CD4-positive, alpha-beta T cell treated with Interleukin-15 for 4 hours (primary cell): ENCODE measurements at places on chromosomes 12 and 14.
A peak's percentile ranks its signal among the peaks of the same experiment; 100 is the strongest.

DNA sequence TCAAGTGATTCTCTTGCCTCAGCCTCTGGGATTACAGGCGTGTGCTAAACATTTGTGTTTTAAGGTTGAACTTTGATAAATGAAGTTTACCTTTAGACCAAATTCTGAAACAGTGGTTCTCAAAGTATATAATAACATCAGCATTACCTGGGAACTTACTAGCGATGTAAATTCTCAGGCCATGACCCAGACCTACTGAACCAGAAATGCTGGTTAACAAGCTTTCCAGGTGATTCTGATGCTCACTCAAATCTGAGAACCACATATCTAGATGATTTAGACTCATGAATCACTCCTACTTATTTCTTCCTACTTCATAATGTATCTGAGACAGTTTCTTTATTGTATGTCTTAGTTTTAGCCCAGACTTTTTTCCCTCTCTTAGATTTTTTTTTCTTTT, 43.6 kb downstream of the RAD51B start:
- no peak for DNase-seq

DNA sequence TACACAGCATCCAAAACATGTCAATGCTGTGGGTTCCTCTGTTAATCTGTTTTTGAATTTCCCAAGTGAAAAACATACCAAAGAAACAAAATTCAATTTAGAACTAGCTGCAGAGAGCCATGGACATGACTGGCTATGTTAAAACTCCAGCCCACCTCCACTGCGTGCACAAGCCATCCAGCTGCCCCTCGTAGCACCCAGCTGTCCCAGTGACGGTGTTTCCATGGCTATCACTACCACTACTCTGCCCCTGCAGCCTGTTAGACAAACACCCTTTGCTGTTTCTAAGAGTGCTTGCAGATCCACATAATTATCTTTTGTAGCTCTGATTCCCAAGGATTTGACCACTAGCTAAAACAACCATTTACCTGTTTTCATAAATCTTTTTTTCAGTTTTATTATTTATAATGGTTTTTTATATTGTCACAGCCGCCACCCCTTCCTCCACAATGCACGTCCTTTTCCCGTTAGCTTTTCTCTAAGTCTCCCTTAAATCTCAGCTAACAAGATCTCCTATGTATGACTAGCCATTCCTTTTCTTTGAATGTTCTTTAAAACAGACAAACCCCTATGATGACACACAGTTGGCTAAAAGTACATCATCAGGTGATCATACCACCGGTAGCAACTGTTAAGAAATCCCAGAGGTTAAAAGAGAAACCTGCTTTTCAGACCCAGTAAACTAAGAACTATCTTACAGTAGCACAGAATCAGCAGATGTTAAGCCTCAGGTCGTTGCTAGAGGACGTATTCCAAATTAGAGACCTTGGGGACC, 37.8 kb upstream of the NAA30 start:
- DNase-seq: no peak

- DNase-seq: no peak
Observed at GRCh38 chr14:93308686-93309345, 24.0 kb downstream of the BTBD7 start.

DNA sequence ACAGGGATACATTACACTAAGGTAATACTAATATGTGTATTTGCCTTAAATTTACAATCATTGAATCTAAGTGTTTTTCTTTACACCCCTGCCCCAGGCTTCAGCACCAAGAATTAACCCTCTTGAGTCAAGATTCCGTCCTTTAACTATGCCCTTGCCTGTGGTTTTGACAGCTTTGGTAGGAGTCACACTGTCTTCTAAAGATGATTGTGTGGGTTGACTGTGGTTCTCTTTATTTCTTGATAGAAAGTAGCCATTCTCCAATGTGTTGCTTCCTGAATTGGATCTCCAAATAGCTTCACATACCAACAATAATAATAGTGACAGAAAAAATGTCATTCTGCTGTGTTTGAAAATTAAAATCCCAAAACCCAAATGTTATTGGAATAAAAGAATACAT, 3.6 kb downstream of the CLEC7A start:
- DNase-seq: no peak

- no peak for DNase-seq
Observed at GRCh38 chr12:56103823-56104108, 593 bp upstream of the PA2G4 start.

DNA sequence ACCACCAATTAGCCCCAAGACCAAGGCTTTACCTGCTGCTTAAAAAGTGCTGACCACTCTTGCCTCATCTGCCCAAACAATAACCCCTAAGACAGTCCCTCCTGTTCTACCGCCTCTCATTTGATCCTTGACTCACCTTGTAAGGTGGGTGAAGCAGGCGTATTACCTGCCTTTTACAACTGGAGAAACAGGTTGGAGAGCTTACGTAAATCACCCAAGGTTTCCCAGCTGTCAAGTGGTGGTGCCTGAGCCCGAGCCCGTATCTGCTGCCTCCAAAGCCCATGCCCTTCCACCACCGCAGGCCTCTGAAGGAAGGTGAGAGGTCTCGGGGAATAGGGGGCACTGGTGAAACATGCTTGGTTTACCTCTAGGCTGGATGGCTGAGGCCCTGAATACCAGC, 36.6 kb downstream of the MAX start:
- no peak for DNase-seq

- DNase-seq: peak; percentile 57
Observed at GRCh38 chr12:46071769-46072624, 81.6 kb upstream of the SCAF11 start.

DNA sequence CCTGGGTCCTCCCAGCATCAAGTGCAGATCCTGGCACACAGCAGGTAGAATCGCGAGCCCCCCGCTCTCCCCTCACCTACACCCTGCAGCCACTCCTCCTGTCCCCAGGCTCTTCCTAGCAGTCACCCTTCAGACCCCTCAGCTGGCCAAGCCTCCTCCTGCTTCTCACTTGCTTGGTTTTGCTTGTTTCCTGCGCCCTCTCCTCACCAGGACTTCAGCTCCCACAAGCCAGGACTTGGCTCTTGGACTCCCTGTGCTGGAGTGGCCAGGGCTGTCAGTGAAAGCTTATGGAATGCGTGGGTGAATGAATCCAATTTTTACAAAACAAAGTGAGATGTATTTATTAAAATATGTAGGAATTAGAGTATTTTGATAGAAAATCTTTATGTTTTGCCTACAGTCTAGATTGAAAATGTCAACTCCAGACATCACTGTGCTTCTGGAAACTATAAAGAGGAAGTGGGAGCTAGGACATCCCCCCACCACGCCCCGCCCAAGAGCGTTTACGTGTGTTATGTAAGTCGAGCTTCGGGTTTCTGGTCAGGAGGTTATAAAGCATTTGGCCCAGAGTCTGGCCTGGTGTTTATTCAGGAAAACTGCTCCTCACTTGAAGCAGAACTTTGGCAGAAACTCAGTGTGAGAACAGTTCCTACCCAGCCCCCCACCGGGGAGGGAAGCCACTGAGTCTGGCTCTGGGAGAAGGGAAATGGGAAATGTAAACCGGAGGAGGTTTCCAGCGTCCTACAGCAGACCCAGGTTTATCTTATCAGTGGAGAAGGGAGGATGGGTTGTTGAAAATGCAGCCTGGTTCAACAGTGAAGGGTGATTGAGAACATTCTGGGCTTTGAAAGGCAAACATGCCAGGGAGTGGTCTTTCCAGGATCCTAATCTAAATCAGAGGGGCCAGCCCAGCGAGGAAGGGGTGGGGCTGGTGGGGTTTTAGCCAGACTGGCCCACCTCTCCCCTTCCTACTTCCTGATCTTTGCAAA, 8.8 kb downstream of the ALDH2 start:
- peak; percentile 11 for DNase-seq

GRCh38 chr12:52945389-52946232, 3.3 kb upstream of the KRT18 start:
- DNase-seq: no peak

DNA sequence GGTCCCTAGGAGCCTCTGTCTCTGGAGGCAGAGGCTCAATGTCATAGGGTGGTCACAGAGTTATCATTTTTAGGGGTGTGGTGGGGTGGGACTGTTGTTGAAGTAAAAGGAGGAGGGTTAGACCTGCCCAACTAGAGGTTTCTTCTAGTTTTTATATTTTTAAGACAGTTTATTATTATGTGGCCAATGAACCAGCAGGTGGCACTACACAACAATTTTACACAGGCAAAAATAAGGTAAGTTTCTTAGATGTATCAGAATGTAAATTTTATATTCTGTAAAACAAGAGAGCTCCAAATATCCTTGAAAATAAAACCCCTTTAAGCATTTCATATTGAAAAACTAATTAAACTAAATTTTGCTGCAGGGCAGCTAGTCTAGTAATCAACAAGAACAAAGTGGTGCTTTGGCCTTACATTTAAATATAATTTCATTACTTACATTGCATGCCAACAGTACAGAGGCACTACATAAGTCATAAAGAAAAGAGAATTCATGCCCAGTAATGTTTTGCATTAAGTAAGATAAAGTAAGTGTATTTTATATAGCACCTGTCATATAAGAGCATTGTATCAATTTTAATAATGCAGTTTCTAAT, 22.2 kb upstream of the OVCH1 start:
- peak; percentile 16 for DNase-seq

DNA sequence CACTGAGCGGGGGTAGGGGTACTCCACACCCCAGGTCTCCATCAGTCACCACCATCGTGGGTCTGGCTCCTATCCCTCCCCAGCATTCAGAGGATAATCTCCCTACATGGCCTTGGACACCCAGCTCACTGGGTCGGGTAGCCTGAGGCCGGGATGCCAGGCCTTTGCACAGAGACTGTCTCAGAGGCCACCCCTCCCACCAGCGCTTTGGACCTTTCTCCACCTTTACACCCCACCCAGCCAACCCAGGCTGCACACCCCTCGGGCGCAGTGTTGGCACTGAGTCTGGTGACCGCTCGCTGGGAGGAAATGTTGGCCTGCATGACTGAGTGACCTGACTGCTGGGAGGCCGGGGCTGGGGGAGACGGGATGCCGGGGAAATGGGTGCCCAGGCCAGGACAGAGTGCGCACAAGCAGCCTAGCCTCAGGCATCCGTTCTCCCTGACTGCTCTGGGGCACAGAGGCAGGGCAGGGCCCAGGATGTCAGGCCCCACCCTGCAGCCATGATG, 10.6 kb upstream of the LBHD2 start:
- no peak for DNase-seq

- no peak for DNase-seq
Observed at GRCh38 chr12:95607642-95608041, 56.4 kb upstream of the USP44 start.

DNA sequence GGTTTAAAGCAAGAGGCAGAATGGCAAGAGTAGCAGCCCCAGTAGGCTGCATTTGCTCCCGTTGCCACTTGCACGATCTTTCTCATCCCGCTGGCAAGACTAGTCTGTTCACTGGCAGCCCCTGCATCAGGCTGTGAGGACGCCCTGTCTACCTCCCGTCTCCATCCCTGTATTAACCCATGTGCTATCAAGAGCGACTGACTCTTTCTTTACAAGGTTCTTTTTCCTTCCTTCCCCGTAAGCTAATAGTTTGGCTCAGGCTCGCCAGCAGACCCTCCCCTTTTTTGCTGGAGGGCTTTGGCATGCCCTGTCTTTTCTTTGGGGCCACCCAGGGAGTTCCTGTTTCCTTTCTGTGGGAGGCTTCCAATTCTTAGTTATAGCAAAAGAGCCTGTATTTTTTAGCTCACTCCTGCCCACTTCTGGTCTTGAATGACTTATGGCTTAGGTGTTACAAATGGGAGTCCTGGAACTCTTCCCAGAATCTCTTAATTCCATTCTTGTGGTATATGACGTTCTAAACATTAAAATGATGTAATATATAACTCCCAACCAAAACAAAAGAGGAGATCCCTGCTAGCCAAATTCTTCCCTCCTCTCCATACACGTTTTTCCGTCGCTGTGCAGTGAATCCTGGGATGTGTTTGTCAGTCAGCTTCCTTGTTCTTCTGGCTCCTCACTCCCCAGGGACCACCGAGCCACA, 149.0 kb downstream of the PRKCH start:
- no peak for DNase-seq

- DNase-seq: no peak
Observed at GRCh38 chr14:79279645-79280597, 931.4 kb downstream of the DIO2 start.

GRCh38 chr14:55430024-55430690, 10.3 kb downstream of the TBPL2 start:
- DNase-seq: peak; percentile 82

DNA sequence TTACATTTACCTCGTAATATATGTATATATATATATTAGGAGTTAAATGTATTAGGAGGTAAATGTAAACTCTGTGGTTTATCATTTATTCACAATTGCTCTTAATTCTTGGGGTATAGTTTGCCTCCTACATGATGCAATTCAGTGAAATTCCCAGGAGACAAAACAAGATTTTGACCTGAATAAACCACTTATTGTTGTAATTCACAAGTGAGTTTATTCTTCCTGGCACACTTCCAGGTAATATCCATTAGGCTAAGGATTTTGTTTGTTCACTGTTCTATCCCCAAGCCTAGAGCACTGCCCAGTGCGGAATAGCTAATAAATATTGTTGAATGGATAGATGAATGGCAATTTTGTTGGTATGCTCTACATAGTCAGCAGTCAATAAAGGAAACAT, 3.0 kb downstream of the SMIM10L1 start:
- DNase-seq: no peak

- no peak for DNase-seq
Observed at GRCh38 chr12:6177642-6178358, 22.4 kb upstream of the CD9 start.

- peak; percentile 4 for DNase-seq
Observed at GRCh38 chr14:53539489-53540126, 386.5 kb upstream of the DDHD1 start.

DNA sequence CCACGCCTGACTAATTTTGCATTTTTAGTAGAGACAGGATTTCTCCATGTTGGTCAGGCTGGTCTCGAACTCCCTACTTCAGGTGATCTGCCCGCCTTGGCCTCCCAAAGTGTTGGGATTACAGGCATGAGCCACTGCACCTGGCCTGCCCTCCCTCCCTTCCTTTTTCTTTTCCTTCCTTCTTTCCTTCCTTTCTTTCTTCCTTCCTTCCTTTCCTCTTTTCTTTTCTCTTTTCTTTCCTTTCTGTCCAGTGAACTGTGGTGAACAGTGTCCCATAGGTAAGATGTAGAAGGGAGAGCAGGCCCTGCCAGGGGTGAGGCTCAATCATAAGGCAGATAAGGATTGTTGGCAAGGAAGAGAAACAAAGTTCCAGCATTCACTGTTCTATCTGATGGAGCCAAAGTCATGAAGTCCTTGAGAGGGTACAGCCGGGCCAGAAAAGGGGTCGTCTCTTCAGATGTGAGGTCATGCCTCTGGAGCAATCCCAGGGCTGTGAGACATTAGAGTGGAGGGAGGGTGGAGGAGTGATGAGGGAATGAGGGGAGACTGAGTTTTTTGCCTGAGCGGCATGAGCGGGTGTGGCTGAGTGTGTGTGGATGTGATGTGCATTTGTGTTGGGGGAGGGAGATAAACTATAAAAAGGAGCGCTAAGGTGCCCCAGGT, 4.2 kb upstream of the MLF2 start:
- DNase-seq: no peak

- no peak for DNase-seq
Observed at GRCh38 chr14:97827746-97828145, 1030.6 kb downstream of the VRK1 start.

GRCh38 chr14:106635569-106635968, 1109.2 kb downstream of the TMEM121 start:
- DNase-seq: no peak
